ENCODE measurements at places on chromosomes 1 and 21. TPM values are rescaled to one million over a fixed set of nuclear protein-coding genes. Genes with fewer than 3 reads are reported as not detected.

HSPA6 gene
- total RNA-seq: 0.12 TPM

UBE2U gene
- total RNA-seq: not detected

TSACC gene
- not detected for total RNA-seq

TP73 gene
- total RNA-seq: 2.9 TPM

LPGAT1 gene
- total RNA-seq: 76.1 TPM

SLAMF1 gene
- total RNA-seq: 52.2 TPM

TMPRSS2 gene
- total RNA-seq: not detected

RPS27 gene
- total RNA-seq: 4,301 TPM

C1QTNF12 gene
- 2.5 TPM for total RNA-seq

FLG2 gene
- not detected for total RNA-seq

FLVCR1 gene
- total RNA-seq: 10.9 TPM

XKR8 gene
- 10.2 TPM for total RNA-seq

LCE3D gene
- not detected for total RNA-seq

IL10 gene
- total RNA-seq: not detected

SLC22A15 gene
- 0.58 TPM for total RNA-seq

PRELP gene
- not detected for total RNA-seq

DMBX1 gene
- 0.10 TPM for total RNA-seq

MPZ gene
- total RNA-seq: 4.8 TPM

CEP104 gene
- 51.0 TPM for total RNA-seq

ELF3 gene
- total RNA-seq: 0.33 TPM

CLCA2 gene
- not detected for total RNA-seq

GUCA2B gene
- total RNA-seq: not detected

ASCL5 gene
- not detected for total RNA-seq

SLC6A9 gene
- 5.1 TPM for total RNA-seq

SLC16A1 gene
- total RNA-seq: 50.2 TPM

Measured in activated naive CD4-positive, alpha-beta T cell treated with anti-CD3 and anti-CD28 coated beads, Interleukin-2, amount 10 ng/mL, durations not matched to agents 5 hours and 36 hours (primary cell).